ENCODE measurements at places on chromosomes 4 and X.

DNA sequence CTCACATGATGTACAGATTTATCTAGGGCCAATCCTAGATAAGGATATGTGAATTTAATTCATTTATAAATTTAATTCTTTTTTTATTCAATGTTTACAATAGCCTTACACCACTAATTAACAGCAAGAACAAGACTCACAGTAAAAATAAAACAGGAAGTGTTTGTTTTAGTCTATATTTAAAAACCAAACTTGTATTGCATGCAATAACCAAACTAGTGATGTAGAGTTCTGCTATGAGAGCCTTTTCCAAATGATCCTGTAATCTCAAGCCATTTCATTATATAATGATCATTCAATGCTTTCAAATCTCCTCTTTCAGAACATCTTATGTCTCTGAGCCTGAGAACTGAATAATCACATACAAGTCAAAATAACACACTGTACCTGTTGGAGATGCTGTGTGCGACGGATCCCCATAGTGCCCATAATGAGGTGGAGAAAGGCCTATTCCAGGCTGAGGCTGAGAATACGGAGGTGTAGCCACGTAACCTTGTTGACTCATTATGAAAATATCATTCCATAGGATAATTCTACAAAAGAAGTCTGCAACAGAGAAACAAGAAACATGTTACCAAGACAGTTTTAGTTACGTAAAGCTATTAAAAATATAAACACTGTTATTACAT is 2.6 kb downstream of the SEC24D start:
- DNase-seq, result no peak

DNA sequence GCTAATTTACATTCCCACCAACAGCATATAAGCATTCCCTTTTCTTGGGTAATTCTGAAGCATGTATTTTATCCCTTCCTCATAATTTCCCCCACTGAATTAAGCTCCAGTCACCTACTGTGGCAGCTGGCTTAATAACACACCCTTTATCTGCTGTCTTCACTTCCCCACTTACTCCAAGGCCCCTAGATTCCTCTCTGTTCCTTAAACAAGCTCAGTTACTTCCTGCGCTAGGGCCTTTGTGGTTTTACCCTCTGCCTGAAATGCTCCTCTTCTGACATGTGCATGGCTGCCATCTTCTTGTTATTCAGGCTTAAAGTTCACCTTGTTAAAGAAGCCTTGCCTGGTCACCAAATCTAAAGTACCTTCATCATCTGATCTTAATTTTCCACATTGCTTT is 47.2 kb upstream of the RPS6KA3 start:
- no peak for DNase-seq

DNA sequence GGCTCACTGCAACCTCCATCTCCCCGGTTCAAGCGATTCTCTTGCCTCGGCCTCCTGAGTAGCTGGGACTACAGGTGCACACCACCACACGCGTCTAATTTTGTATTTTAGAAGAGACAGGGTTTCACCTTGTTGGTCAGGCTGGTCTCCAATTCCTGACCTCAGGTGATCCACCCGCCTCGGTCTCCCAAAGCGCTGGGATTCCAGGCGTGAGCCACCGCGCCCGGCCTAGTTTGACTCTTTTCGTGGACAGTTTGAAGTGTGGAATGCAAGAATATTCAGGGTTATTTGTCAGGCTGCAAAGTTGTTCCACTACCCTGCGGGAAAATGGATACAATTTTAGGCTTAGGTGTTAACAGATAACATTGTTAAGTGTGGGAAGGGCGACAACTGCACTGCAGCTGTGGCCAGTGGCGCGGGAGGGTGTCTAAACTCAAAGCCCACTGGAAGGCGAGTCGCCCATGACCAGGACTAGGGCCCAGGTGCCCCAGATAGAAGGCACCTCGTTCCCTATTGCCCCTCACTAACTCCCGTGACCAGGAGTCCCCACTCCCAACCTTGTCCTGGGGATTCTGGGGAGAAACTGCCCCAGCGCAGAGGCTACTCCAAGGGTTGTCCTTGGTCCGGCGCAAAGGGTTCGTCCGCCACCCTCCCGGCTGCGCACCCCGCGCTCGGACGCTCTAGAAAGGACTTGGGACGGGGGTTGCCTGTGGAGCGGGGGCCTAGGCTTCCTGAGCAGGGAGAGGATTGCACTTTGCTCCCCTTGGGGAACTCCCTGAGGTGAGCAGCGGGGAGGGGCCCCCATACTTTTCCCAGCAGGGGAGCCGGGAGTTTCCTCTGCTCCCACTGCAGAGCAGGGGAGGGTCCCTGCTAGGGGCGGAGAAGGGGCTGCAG is 1.1 kb upstream of the CD99 start:
- DNase-seq, result no peak

DNA sequence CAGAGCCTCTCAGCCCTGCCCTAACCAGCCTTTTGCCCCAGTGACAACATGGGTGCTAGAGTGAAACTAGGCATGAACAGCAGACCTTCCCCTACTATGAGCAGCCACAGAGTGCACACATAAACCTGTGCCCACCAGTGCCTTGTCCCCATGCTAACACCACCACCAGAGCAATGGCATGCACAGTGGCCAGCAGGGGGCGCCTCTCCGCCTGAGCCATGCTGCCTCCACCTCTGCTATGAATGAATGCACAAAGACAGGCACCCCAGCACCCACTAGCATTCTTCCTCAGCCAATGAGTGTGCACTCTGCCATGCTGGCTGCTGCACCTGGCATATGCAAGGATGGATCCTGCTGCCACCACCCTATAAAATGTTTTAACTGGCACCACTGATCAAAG is 286.9 kb upstream of the FGF16 start:
- no peak for DNase-seq

- DNase-seq, result no peak
Observed at GRCh38 chrX:154592505-154592904, 7.6 kb downstream of the CTAG1A start.

GRCh38 chrX:81662381-81662780 is 460.5 kb downstream of the SH3BGRL start:
- DNase-seq, result no peak

- DNase-seq, result no peak
Observed at GRCh38 chr4:54155936-54156335, 56.0 kb downstream of the GSX2 start.

GRCh38 chr4:26326791-26327190 is 6.0 kb downstream of the RBPJ start:
- no peak for DNase-seq

DNA sequence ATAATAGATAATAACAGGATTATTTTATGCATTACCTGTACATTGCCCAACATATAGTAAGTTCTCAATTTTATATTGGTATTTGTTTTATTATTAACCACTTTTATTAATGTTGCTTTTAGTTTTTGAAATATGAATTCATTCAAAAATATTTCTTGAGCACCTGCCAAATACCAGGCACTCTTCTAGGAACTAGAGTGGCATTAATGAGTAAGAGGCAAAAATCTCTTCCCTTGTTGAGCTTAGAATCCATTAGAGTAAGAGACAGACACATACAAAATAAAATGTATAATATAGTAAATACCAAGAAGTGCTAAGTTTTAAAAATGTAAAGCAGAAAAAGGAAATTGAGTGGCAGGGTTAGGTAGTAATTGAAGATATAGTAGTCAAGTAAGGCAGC is 45.8 kb downstream of the TET2 start:
- DNase-seq, result no peak

DNA sequence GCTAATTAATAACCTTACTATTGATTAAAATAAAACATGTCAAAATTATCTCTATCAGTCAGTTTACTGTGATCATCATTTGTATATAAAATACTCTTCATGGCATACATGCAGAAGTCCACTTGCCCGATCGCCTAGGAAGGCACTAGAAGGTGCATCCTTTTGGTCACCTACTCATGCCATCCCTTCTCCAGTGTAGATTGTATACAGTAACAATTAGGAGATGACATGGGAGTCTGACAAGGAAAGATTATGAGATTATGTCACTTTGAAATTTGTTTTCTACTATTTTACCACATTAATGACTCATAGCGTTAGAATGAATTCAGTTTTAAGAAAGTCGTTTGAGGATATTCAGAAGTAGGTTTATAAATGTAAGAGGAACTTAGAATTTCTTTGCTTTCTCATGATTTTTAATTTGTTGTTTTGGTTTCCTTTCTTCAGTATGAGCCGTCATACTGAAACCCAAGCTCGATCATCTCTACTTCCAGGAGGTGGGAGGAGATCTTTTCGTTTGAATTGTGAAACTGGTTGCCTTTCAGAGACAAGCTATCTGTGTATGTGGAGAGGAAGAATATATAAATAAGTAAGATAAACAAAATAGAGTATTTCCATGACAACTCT is 51.1 kb upstream of the UNC5C start:
- no peak for DNase-seq

GRCh38 chr4:14143892-14144291 is 516.4 kb upstream of the BOD1L1 start:
- DNase-seq, result no peak

- no peak for DNase-seq
Observed at GRCh38 chr4:153520801-153521329, 54.7 kb downstream of the TMEM131L start.

GRCh38 chr4:86744570-86744969 is 104.6 kb downstream of the SLC10A6 start:
- DNase-seq, result no peak

- DNase-seq, result no peak
Observed at GRCh38 chrX:45849261-45849862, 648.7 kb upstream of the DIPK2B start.

DNA sequence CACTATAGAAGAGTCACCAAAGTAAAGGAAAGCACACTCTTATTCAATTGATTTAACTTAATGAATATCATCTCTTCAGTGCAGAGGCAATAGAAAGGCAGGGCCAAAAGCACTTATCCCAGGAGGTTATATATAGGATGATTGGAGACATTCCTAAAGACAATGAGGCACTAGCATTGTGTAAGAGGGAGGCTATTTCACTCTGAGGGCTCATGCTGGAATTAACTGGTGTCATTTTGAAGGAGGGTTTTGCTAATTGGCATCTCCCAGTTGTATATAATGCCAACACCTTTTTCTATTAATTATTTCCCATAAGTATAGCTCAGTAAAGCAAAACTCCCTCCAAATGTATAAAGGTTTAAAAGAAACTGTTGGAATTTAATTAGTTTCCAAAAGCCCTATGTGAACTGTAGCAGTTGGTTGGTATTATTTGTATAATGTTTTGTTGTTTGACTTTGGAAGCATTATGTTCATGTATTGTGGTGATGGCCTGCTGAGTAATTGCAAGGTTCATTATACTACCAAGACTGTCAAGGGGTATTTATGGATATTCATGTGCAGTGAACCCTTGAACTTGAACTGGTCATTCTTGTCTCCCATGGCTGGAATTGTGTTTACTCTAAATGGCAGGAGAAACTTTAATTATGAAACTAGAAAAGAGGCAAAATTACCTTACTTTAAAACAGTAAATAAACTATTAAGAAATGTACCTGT is 270.3 kb downstream of the BMPR1B start:
- no peak for DNase-seq

DNA sequence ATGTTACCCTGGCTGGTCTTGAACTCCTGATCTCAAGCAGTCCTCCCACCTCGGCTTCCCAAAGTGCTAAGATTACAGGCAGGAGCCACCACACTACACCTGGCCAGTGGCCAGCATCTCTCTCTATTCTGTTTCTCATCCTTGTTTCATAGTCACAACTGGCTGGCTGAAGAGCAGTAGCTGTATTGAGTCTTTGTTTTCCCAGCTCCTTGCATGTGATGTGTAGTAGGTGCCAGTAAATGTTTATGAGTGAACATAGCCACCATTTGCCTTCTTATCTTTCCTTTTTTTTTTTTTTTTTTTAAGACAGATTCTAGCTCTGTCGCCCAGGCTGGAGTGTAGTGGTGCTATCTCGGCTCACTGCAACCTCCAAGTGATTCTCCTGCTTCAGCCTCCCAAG is 23.6 kb downstream of the NUDT9 start:
- DNase-seq, result no peak

All from stimulated activated CD4-positive, alpha-beta T cell treated with anti-CD3 and anti-CD28 coated beads, Interleukin-15, amount 100 ng/mL, for 1 hour (primary cell).